ENCODE measurements at places on chromosomes 7 and 10. TPM values are rescaled to one million over a fixed set of nuclear protein-coding genes. Genes with fewer than 3 reads are reported as not detected.

- H3K4me1 ChIP-seq, result peaks cover 7% of the 10 kb centered on the region
- no peak overlapping the region for H3K27ac ChIP-seq
- H3K27me3 ChIP-seq, result no peaks in the 10 kb centered on the region
Observed at GRCh38 chr10:110387983-110388686, 83.4 kb upstream of the SMNDC1 start.

PITX3 gene
- not detected for total RNA-seq

IFIT3 gene
- 33.6 TPM for total RNA-seq

IMMP2L gene
- total RNA-seq, result 31.4 TPM

- peak; percentile 51 for DNase-seq
- no peak overlapping the region for H3K27ac ChIP-seq
- no peak overlapping the region for H3K4me3 ChIP-seq
- no peaks in the 10 kb centered on the region for H3K27me3 ChIP-seq
- H3K4me1 ChIP-seq, result peaks cover 12% of the 10 kb centered on the region
- H3K36me3 ChIP-seq, result no peaks in the 10 kb centered on the region
Observed at GRCh38 chr7:73621168-73622063, 2.9 kb downstream of the MLXIPL start.

DNA sequence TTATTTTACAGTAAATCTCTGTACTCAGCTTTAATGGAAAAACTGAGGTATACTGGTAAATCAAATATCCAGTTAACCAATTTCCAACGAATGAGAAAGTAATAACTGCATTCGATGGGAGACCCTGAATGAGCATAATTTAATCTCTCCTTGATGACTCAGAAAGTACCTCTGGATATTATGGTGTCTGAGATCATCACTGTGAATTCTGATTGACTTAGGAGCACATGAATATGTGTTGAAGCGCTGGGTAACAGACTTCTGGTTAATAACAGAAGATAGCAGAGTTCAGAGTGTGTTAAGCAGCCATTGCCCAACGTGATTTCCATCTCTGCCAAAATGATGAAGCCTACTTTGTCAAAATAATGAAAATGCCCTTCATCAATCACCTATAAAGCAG is 116.6 kb downstream of the NRP1 start:
- no peak overlapping the region for H3K4me3 ChIP-seq
- H3K36me3 ChIP-seq, result peaks cover 39% of the 10 kb centered on the region
- no peak for DNase-seq
- no peak overlapping the region for H3K27ac ChIP-seq
- H3K4me1 ChIP-seq, result peaks cover 16% of the 10 kb centered on the region

ZP3 gene
- total RNA-seq, result 7.8 TPM

GRID2IP gene
- total RNA-seq, result 0.91 TPM

FBXO24 gene
- 1.4 TPM for total RNA-seq

- no peak overlapping the region for H3K27ac ChIP-seq
- no peaks in the 10 kb centered on the region for H3K27me3 ChIP-seq
- DNase-seq, result peak; percentile 87
- no peak overlapping the region for H3K4me3 ChIP-seq
Observed at GRCh38 chr7:76069238-76069638, 21.3 kb downstream of the MDH2 start.

DNA sequence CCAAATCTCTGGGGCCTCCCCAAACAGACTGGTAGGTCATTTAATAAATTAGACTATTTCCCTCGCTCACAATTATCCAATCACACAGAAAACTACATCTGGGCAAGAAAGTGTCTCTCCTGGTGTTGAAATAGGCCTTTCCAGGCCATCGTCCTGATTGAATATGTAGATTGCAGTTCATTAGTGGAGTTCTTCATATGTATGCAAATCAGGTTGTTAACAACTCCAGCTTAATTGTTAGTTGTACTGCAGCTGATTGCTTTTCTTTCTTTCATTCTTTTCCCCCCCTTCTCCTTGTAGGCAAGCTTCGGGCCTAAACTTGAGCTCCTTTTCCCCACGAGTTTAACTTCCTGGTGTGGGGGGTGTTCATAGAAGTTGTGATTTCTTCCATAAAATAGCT is 359.1 kb upstream of the GALNT17 start:
- peaks cover 10% of the 10 kb centered on the region for H3K4me1 ChIP-seq
- no peaks in the 10 kb centered on the region for H3K36me3 ChIP-seq
- no peak overlapping the region for H3K4me3 ChIP-seq
- no peak for DNase-seq
- H3K27me3 ChIP-seq, result no peaks in the 10 kb centered on the region

COBL gene
- 0.09 TPM for total RNA-seq

GRCh38 chr10:15539262-15539661 is 168.2 kb upstream of the FAM171A1 start:
- no peak overlapping the region for H3K4me3 ChIP-seq
- no peaks in the 10 kb centered on the region for H3K27me3 ChIP-seq
- no peak overlapping the region for H3K27ac ChIP-seq
- no peaks in the 10 kb centered on the region for H3K4me1 ChIP-seq
- no peak for DNase-seq

- no peaks in the 10 kb centered on the region for H3K27me3 ChIP-seq
- H3K27ac ChIP-seq, result no peak overlapping the region
- H3K4me3 ChIP-seq, result no peak overlapping the region
- no peak for DNase-seq
Observed at GRCh38 chr7:132248841-132249240, 327.4 kb downstream of the PLXNA4 start.

SPDYE11 gene
- total RNA-seq, result not detected

- no peak for DNase-seq
- peaks cover 10% of the 10 kb centered on the region for H3K4me1 ChIP-seq
- H3K36me3 ChIP-seq, result no peaks in the 10 kb centered on the region
- H3K27ac ChIP-seq, result no peak overlapping the region
Observed at GRCh38 chr7:84191842-84192241, 2.7 kb downstream of the SEMA3A start.

GRCh38 chr7:105639667-105640493 is 58.6 kb upstream of the EFCAB10 start:
- H3K36me3 ChIP-seq, result no peaks in the 10 kb centered on the region
- H3K27me3 ChIP-seq, result no peaks in the 10 kb centered on the region
- H3K4me1 ChIP-seq, result no peaks in the 10 kb centered on the region

DNA sequence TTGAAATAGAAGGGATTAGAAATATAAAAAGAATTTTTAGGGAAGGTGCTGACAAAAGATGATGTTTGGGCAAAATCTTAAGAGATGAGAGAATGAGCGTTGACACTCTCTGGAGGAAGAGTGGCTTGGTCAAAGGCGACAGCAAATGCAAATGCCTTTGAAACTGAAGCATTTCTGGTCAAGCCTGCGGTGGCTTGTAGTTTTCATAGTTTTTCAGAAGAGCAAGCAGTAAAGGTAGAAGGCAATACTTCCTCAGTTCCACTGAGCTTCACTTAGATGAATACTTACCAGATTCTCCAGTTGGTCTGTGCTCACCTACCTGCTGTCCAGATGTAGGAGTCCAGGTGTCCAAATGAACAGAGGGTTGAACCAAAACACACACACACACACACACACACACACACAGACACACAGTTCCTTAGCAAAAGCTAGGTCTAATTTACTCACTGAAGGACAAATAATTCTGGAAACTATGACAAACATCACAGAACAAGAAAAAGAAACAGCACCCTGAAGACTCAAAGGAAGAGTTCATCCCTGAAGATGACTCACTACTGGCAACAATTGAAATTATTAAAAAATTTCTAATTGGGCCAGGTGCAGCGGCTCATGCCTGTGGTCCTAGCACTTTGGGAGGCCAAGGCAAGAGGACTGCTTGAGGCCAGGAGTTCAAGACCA is 12.1 kb upstream of the STK17A start:
- DNase-seq, result no peak
- H3K27me3 ChIP-seq, result no peaks in the 10 kb centered on the region
- H3K4me3 ChIP-seq, result no peak overlapping the region
- H3K36me3 ChIP-seq, result no peaks in the 10 kb centered on the region

- no peak overlapping the region for H3K27ac ChIP-seq
- H3K4me1 ChIP-seq, result no peaks in the 10 kb centered on the region
- no peak overlapping the region for H3K4me3 ChIP-seq
- peaks cover 14% of the 10 kb centered on the region for H3K36me3 ChIP-seq
Observed at GRCh38 chr10:95241533-95241932, 47.5 kb downstream of the ACSM6 start.

LOXL4 gene
- 6.6 TPM for total RNA-seq

- H3K4me1 ChIP-seq, result no peaks in the 10 kb centered on the region
- no peaks in the 10 kb centered on the region for H3K36me3 ChIP-seq
- H3K27ac ChIP-seq, result no peak overlapping the region
- DNase-seq, result peak; percentile 50
- H3K27me3 ChIP-seq, result no peaks in the 10 kb centered on the region
- no peak overlapping the region for H3K4me3 ChIP-seq
Observed at GRCh38 chr10:43039624-43040481, 37.0 kb upstream of the RET start.

GRCh38 chr7:53768186-53768585 is 732.8 kb downstream of the POM121L12 start:
- no peak overlapping the region for H3K4me3 ChIP-seq
- H3K4me1 ChIP-seq, result no peaks in the 10 kb centered on the region
- DNase-seq, result no peak
- H3K36me3 ChIP-seq, result no peaks in the 10 kb centered on the region
- no peak overlapping the region for H3K27ac ChIP-seq
- H3K27me3 ChIP-seq, result no peaks in the 10 kb centered on the region

CCDC7 gene
- total RNA-seq, result 16.6 TPM

DNA sequence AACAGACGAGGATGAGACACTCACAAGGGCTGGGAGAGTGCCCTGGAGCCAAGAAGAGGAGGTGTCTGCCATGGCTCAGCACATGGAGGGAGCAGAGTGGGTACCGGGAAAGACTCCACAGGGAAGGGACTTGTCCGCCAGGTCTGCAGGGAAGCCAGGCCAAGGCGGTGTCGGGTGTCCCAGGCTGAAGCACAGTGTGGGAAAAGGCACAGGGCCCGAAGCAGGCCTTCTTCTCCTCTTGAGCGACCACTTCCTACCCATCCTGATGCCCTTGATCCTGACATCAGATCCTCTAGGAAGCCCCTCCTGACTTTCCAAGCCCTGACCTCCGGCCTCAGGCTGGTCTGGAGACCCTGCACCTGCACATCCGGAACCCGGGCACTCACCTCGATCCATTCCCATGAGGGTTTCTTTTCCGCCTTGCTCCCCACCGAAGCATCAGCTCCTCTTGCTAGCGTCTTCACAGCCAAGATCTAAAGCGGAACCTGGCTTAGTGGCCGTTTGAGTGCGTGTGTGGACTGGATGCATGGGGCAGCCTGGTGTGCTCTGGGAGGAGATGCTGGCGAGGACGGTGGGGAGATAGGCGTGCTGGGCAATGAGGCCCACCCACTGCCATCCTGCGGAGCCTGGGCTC is 8.5 kb downstream of the CALML3 start:
- DNase-seq, result no peak
- H3K27me3 ChIP-seq, result no peaks in the 10 kb centered on the region
- H3K36me3 ChIP-seq, result no peaks in the 10 kb centered on the region
- H3K4me1 ChIP-seq, result no peaks in the 10 kb centered on the region

- H3K27ac ChIP-seq, result no peak overlapping the region
- no peak overlapping the region for H3K4me3 ChIP-seq
- DNase-seq, result no peak
- H3K36me3 ChIP-seq, result no peaks in the 10 kb centered on the region
Observed at GRCh38 chr7:81560708-81561107, 209.1 kb downstream of the HGF start.

FAM13C gene
- total RNA-seq, result 49.9 TPM

ATOH7 gene
- not detected for total RNA-seq

- H3K36me3 ChIP-seq, result no peaks in the 10 kb centered on the region
- no peaks in the 10 kb centered on the region for H3K27me3 ChIP-seq
- H3K4me1 ChIP-seq, result peaks cover 26% of the 10 kb centered on the region
- H3K4me3 ChIP-seq, result no peak overlapping the region
- H3K27ac ChIP-seq, result no peak overlapping the region
- DNase-seq, result no peak
Observed at GRCh38 chr10:71918992-71919391, 45.2 kb upstream of the CHST3 start.

DNA sequence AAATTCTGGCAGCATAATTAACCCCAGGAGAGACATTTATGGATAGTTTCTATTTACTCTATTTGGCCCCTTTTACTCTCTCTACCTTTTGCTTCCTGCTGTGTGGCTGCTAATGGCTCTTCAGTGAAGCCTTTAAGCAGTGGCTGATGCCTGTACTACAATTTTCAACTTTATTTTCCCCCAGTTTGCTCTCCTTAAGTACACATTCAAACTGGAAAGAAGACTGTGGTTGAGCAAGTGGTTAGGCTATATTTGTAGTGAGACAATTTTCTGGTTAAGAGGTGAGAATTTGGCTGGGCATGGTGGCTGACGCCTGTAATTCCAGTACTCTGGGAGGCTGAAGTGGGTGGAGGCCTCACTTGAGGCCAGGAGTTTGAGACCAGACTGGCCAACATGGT is 8.5 kb upstream of the RSBN1L start:
- DNase-seq, result no peak
- H3K4me1 ChIP-seq, result peaks cover 5% of the 10 kb centered on the region
- H3K36me3 ChIP-seq, result no peaks in the 10 kb centered on the region
- H3K27me3 ChIP-seq, result no peaks in the 10 kb centered on the region

DNA sequence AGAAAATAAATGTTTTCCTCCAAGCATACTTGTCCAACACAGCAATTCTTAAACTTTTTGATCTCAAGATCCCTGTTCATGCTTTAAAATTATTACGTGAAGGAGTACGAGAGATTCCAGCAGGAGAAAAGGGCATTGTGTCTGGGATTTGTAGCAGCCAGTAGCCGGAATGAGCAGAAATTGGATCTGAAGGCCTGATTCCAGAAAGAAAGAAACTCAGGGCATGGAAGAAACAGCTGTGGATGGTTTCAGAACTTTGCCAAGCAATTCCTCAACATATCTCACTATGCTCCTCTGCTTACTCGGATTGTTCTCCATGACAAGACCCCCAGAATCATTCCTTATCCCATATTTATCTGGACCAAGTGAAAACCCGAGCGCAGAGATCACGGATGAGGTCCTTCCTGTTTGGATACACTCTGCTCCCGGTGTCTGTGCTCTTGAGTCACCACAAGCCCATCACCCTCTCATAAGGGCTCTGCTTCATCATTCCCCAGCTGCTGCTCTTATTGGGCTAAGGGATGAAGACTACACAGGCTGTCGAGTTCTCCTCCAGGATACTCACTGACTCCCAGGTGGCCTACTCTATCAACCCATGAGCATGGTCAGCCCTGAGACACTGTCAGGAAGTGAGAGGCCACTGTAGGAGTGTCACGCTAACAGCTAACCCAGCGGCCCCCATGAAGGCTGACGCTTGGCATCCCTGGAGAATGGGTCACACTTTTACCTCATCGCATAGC is 121.0 kb upstream of the LANCL2 start:
- no peaks in the 10 kb centered on the region for H3K27me3 ChIP-seq
- H3K36me3 ChIP-seq, result no peaks in the 10 kb centered on the region
- peaks cover 8% of the 10 kb centered on the region for H3K4me1 ChIP-seq
- no peak for DNase-seq
- H3K4me3 ChIP-seq, result no peak overlapping the region
- no peak overlapping the region for H3K27ac ChIP-seq

All from adrenal gland (tissue), 19 donors.